ENCODE measurements at places on chromosomes 4 and X.
A peak's percentile ranks its signal among the peaks of the same experiment; 100 is the strongest.

DNA sequence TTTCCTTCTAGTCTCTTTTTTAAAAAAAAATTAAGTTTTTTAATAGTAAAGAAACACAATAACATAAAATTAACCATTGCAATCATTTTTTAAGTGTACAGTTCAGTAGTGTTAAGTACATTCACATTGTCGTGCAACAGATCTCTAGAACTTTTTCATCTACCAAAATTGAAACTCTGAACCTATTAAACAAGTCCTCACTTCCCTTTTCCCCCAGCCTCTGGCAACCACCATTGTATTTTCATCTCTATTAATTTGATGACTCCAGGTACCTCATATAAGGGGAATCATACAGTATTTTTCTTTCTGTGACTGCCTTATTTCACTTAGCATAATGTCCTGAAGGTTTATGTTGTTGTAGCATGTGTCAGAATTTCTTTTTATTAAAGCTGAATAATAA is 31.8 kb downstream of the MSL3 start:
- no peak for DNase-seq

DNA sequence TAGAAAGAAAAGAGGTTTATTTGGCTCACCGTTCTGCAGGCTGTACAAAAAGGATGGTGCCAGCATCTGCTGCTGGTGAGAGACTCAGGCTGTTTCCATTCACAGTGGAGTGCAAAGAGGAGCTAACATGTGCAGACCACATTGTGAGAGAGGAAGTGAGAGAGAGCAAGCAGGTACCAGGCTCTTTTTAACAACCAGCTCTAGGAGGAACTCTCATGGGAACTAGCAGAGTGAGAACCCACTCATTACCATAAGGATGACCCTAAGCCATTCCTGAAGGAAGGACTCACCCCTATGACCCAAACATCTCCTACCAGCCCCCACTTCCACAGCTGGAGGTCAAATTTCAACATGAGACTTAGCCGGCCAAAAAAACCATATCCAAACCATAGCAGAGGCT is 158.6 kb upstream of the ADGRL3 start:
- DNase-seq, result no peak

- peak; percentile 55 for DNase-seq
These were observed 571.2 kb upstream of the FAT1 start for GRCh38 chr4:187294861-187295260.

- DNase-seq, result no peak
These were observed 231.5 kb downstream of the BCOR start for GRCh38 chrX:39866229-39866628.

DNA sequence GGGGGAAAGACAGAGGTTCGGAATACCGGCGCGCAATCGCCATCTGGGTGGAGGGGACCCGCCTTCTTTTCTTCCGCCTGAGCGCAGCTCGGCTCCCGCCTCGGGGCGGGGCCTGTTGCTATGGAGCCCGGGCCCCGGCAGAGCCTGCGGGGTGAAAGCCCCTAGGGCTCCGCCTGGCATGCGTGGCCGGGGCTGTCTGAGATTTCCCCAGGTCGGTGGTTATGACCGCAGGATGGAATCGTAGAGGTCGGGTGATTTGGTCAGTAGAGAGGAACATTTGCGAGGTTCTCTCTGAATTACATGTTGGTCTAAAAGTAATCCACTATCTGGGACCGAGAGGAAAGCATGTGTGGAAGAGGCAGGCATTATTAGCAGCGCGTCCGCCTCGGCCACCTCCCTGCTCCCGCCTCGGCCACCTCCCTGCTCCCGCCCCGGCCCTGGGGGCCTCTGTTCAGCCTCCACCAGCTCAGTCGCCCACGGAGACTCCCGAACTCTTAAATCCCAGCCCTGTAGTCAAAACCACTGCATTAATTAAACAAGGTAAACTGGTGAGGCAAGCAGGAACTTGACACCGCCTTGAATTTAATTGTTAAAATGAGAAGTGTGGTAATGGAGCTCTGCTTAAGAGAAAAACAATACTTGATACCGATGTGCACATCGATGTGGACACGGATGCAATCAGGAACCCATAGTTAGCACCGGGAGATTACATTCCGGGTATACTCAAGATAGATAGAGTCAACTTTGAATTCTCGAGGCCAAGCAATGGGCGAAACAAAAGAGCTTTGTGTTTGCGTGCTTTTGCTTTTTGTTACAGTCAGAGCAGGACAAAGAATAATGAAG is 45.2 kb downstream of the TRIM2 start:
- DNase-seq, result no peak

DNA sequence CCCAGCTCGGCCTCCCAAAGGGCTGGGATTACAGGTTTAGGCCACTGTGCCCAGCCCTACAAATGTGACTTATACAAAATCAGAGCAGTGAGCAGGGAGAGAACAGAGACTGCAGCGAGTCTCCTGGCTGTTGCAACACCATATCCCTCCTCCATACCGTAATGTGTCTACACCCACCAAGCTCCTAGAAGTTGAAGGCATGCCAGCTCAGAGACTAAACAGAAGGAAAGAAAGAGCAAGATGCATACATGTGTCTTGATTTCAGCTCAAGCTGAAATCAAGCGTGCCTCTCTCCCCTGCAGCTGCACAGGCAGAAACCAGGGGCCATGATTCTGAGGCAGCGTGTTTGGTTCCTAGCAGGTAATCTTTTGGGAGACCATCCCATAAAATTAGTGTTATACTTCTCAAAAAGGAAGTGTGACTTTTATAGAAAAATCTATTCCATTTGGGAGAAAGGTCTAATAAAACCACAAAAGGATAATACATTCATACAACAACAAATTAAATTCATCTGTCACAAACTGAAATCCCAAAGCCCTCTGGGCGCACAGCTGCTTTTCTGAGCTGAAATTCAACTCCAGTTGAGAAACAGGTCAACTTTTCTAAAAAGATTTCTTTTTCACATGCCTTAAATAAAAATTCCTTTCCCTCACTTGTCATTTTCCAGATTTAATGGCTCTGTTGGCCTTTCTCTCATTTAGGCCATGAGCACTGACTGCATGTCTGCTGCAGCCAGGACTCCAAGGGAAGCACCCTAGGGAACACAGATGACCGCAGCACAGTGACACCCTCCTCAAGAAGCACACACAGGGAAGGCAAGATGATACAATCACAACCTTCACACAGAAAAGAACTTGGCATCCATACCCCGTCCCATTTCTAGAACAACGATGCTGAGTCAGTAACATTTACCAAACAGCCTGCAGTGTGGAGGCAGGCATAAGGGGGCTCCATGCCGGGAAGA is 34.4 kb downstream of the AFAP1 start:
- peak; percentile 78 for DNase-seq

GRCh38 chrX:672931-673330 is 42.3 kb downstream of the SHOX start:
- DNase-seq, result no peak

DNA sequence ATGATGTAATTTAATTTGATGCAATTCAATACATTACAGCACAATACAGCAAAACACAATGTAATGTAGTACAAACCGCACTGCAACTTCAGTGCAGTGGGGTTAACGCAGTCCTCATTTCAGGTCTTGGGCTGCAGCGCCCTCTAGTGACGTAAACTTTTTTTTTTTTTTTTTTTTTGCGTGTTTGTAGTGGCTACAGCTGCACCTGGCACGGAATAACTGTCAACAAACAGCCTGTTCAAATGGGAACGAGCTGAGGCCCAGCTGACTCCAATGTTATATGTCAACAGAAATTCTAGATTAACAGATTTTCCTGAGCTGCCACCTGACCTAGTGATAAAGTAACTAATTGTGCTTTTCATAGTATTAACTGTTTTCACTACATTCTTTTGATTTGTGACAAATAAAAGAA is 33.5 kb upstream of the RASSF6 start:
- peak; percentile 35 for DNase-seq

DNA sequence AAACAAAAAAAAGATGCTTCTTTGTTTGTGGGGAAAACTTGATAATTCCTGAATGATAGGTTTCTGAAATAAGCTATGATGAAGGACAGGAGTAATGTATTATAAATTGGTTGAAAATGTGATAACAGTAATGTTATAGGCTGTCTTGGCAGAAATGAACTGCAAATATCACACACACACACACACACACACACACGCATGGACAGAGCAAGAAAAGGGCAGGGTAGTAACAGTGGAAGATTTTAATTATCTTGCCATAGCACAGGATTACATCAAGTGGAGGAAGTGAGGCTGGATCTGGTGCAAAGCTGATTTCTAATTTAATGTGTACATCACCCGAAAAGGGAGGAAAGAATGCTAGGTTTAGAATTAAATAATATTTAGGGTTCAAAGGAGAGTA is 97.5 kb upstream of the CXXC4 start:
- no peak for DNase-seq

DNA sequence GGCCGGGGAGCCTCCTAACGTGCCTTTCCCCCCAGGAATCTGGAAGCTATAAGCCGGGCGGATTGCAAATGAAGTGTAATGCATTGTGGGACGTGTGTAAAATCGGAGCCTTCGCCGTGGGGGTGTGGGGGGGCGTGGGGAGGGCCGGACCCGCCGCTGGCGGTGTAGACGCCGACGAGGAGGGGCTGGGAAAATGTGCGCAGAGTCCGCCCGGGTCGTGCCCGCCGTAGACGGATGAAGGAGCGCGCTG is 1.3 kb downstream of the STOX2 start:
- DNase-seq, result no peak

DNA sequence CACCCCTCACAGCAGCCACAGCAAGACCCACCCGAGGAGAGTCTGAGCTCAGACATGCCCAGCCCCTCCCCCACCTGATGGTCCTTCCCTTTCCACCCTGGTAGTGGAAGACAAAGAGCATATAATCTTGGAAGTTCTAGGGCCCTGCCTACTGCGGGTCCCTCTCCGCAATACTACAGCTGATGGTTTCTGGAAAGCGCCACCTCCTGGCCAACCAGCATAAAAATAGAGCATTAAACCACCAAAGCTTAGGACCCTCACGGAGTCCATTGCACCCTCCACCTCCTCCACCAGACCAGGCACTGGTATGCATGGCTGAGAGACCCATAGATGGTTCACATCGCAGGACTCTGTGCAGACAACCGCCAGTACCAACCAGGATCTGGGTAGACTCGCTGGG is 78.2 kb downstream of the SH3BGRL start:
- DNase-seq, result no peak

DNA sequence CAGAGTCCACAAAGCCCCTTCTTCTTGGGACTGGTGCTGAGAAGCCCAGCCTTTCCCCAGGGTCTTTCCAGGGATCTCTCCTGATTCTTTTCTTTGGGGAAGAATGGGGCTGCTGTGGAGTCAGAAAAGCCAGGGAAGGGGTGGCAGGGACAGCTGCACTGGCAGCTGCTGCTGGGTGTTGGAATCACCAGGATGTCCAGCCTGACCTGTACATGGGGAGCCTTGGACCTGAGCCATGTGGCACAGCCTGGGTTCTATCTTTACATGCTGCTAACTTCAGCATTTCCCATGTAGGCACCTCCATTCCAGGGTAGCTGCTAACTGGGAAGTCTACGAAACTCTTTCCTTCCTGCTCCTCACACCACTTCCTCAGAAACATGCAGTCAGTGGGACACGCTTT is 36.0 kb downstream of the MED28 start:
- DNase-seq, result no peak

DNA sequence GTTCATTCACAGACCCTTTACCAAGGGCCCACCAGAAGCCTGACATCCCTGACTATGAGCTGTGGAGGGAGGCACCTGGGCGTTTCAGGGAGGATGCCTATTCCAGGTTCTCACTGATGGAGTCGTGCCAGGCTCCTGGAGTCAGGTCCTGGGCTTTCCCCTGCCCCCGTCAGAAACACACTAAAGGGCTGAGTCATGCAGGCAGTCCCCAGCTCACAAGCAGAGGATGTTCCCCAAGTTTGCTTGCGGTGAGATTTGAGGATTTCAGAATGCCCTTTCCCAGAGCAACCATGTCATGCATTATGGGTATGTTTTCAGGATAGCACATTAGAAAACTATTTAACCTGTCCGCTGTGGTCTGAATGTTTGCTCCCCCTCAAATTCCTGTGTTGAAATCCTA is 45.2 kb downstream of the FHDC1 start:
- no peak for DNase-seq

DNA sequence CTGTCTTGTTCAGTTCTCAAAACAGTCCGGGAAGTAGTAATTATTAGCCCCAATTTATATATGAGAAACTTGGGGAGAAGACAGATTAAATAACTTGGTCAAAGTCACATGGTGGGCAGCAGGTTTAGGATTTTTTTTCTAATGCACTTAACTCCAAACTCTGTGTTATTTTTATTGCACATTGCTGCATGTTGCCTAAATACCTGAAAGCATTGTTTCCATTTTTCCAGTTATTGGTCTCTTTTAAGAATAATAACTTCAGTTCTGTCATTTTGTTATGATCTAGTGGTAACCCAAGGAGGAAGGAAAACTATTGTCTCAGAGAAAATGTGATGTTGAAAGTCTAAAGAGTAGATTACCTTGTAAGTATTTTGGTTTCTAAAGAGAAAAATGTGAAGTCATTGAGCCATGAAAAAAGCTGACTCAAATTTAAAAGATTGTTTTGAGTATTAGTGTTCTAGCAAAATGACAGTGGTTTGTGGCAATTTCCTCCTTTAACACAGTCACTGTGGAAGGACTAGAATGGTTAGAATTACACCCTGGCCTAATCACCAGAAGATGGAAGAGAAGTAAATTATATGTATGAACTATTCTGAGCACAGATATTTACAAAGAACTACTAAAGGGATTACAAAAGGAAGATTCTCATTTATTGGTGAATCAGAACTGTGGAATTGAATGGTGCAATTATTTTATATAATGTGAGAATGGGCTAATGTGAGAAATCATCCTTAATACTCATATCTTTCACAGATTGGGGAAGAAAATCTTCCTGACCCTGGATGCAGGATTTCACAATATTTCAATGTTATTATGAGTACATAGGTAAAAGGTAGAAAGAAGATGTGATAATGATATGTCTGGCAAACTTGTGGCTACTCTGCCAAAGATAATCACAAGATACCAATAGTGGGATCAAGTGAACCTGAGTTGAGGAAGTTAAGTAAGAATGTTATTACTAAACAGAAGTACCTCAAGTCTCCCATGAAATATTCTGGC is 21.7 kb upstream of the CXCL8 start:
- no peak for DNase-seq

DNA sequence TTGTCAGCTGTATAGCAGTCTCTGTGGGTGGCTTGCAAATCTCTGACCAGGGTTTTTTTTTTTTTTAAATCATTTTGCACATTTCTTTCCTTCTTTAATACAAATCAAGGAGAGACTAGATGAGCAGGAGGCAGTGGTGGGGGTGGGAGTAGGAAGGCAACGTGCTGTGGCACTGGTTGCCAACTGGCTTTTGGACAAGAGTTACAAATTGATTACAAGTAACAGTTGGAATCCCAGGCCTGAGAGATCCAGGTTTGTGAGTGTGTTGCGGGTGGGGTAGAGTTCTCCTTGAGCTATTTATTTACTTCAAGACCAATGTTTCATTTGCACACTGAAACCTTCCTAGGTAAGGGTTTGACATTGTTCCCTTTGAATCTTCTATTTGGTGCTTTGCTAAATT is 325.3 kb downstream of the AFF2 start:
- no peak for DNase-seq

- no peak for DNase-seq
These were observed 105.3 kb downstream of the KDR start for GRCh38 chr4:55020131-55020530.
